Ascending aorta (tissue), 2 donors: ENCODE measurements at places on chromosomes 7 and 10.

- no peak for DNase-seq
Observed at GRCh38 chr10:124622158-124622557, 122.0 kb downstream of the FAM53B start.

DNA sequence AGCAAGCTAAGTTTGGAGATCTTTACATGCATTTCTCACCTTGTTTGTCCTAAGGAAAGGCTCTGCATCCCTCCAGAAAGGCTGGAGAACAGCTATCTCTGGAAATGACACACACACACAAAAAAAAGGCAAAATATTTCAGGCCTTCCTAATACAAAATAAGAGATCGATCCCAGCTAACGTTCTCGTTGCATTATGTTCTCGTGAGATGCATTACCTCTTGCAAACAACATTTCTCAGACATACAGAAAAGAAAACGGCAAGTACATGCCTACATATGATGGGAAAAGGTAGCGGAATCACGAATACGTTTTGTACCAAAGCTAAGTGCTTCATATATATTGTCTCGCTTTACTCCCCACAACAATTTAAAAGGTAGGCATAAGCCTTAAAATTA, 488 bp downstream of the MTERF1 start:
- no peak for DNase-seq

DNA sequence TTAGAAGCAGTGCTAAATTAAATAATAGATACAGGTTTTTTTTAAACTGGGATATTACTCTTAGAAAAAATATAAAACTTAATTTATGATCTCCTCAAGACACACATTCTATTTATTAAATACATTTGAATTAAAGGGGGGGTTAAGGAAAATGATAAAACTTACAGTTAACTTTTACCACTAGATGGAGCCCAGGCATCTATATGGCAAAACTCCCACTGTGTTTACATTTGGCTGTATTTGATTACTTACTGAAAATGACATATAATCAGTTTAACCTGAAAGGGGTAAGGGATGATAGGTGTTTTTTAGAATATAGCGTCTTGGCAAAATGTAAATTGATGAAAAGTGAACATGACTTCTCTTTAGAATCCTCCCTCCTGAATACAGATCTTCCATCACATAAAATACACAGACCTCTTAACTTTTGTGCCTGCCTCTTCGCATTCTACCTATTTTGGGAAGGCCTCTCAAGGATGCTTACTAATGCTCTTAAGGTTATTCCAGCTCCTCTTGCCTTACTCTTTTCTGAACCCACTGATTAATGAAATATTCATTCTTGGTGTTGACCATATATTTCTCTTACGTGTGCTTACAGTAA, 235.7 kb downstream of the AGMO start:
- no peak for DNase-seq

- no peak for DNase-seq
Observed at GRCh38 chr7:42161719-42162118, 75.3 kb downstream of the GLI3 start.

DNA sequence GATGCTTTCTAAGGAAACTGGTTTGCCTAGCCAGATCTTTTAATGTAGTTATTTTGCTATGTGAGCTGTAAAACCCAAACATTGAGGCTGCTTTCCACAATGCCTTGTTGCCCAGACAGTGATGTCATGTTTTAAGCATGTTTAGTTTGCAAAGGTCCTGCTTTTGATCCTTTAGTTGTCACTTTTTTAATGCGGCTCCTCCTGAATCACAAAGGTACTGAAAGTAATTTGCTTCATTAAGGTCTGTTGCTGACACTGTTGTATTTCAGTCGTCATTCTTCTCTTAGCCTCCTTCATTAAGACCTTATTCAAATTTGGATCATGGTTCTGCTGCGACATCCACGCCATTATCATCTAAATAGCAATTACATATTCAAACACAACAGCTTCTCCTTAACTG, 10.6 kb downstream of the RPA3 start:
- no peak for DNase-seq

DNA sequence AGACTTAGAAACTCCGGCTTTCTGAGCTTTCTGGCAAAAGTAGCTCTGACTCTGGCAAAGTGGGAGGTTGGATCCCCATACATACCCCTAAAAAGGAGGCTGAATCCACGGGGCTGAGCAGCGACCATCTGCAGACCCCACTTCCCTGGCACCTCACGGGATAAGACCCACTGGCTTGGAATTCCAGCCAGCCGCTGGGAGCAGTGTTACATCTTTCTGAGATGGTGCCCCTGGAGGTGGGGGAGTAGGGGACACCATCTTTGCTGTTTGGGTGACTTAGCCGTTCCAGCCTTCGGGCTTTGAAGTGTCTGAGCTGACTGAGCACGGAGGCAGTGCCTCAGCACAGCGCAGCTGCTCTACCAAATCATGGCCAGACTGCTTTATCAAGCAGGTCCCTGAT, 45.0 kb upstream of the GRM3 start:
- no peak for DNase-seq

- DNase-seq: no peak
Observed at GRCh38 chr7:148537435-148537834, 53.1 kb upstream of the C7orf33 start.

DNA sequence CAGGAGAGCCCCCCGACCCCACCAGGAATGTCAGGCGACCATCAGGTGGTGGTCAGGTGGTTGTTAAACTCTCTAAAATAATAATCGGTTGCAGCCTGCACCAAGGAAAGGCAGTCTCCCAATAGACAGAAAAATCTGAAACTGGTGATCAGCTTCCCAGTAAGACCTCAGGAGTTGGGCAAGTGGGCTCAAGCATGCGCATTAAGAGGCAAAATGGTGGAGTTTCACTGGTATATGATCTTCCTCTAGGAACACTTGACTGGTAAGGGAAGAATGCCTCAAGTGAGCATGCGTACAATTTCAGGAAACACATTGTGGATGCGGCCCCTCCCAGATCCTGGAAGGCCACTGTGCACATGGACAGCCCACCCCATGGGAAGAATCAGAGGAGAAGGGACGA, 619.9 kb downstream of the TYW1 start:
- DNase-seq: no peak

DNA sequence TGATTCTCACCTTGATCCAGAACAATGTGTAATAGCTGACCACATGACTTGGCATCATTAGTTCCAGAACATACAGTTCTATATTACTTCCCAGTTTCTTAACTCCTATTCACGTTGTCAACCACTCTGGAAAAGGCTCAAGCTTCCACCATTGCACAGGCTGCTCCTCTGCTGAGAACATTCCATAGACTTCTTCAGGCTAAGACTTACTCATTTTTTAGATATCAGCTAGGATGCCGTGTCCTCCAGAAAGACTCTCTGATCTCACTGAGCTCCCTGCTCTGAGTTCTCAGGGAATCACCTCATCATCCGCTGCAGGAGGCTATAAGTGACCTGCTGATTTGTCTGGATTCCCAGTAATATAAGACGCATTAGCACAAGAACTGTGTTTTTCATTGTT, 73.1 kb downstream of the HTR7 start:
- DNase-seq: no peak

- no peak for DNase-seq
Observed at GRCh38 chr10:697097-697875, 7.8 kb upstream of the DIP2C start.

- DNase-seq: no peak
Observed at GRCh38 chr7:98399890-98400541, 874 bp downstream of the BAIAP2L1 start.

DNA sequence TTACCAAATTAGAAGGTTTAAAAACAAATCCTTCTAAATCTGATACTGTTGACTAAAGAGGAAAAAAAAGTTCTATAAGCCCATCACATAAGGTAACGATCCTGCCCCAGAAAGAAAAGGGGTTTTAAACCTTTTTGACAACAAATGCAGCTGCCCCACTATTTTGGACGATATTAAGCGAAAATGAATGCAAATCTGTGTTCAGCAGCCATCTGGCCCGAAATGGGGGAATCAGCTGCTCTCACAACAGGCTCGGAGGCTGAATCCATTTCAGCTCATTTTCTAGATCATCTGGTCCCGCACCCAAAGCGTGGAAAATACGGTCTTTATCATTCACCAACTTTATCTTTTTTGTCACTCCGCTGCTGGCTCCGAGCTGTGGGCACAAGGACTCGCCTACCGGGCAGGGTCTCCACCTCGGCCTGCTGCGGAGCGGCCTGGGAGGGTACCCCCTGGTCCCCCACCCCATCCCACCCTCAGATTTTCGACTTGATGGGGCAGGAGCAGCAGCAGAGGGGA, 2.4 kb upstream of the EBF3 start:
- no peak for DNase-seq

DNA sequence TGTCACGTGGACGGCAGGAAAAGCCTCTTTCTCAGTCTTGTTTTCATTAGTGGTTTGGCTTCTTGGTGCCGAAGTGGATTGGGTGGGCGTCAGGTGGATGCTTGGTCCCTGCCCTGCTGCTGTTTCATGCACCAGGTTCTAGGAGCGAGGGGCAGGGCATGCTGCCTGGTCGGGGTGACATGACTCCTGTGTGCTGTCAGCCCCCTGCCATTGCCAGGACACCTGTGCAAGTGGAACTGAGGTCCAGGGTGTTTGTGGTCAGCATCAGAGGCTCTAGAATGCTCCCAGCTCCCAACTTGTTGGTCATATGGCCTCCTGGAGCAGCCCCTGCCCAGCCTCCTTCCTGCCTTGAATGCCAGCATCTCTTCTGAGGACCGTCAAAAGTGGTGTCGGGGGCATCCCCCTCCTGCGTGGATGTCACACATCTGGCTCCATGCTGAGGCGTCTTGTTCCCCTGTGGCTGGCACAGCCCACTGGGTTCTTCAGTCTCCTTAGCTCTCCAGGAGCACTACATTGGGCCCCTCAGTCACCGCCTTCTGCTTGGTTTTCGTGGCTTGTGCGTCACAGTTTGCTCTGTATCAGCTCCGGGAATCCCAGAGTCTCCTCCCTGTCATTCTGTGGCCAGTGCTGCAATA, 24.8 kb downstream of the ADCY1 start:
- DNase-seq: no peak

GRCh38 chr7:2939193-2939885, 95.2 kb upstream of the GNA12 start:
- DNase-seq: no peak

- no peak for DNase-seq
Observed at GRCh38 chr7:45416846-45417245, 157.3 kb upstream of the ADCY1 start.

- no peak for DNase-seq
Observed at GRCh38 chr7:151437866-151438516, 1.9 kb downstream of the CRYGN start.

GRCh38 chr7:14691597-14692203, 210.9 kb downstream of the DGKB start:
- DNase-seq: no peak

DNA sequence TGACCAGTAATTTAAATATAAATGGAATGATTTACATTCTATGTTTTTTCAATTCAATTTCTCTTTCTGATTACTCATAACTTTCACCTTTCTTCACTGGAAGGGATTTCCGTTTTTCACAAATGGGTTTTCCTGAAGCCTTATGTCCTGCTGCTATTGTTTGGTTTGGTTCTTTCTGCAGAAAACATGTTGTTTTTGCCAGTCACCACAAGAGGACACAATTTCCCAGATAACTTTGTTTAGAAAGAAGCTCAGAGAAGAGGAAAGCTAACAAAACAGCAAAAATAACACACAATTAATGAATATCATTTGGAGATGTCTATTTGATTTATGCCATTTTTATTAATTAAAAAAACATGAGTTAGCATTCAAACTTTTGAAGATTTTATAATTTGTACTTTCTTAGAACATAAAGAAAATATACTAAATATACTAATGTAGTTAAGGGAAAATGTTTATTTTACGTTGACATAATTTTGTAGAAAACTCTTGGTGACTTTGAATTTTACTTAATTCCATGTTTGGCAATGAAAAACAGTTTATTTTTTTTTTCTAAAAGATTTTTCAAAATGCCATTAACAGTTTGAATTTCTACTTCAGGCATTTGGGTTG, 4.6 kb upstream of the TWIST1 start:
- no peak for DNase-seq
